ENCODE measurements at places on chromosomes 7 and 10. TPM values are rescaled to one million over a fixed set of nuclear protein-coding genes. Genes with fewer than 3 reads are reported as not detected.

DNA sequence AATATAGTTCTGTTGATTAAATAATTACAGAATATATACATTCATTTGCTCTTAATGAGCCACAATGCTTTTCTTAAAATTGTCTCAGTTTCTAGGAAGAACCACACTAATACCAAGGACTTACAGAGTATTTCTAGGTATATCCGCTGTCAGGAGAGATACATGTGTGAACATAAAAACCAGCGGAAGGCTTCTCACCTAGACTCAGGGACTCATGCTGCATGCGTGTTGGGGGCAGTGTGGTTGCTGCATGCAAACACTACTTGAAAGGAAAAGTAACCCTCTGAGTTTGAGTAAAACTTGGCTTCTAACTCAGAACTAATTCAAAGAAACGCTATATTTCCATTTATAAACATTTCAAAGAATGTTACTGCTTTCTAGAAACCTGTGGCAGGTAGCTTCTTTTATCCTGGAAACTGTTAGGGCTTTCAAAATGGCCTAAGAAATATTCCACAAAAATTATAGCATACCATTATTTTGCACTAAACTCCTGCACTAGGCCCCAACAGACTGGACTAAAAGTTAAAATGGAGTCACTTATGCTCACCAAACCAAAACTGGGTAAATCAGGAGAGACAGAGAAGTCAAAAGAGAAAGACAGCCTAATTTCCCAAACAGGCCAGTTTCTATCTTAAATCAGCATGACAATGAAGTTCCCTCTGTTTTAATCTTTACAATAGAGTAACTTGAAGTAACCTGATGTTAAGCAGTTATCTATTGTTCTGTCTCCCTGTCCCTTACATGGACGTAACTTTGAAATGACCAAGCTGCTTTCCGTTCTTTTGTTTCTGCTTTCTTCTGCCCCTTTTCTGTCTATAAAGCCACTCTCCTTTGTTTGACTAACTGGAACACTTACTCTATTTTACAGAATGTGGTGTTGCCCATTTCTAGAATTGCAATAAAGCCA is 95.2 kb upstream of the FAM133B start:
- no peak overlapping the region for H3K4me3 ChIP-seq
- H3K27me3 ChIP-seq: no peaks in the 10 kb centered on the region
- H3K36me3 ChIP-seq: no peaks in the 10 kb centered on the region

GRCh38 chr7:1298931-1299885 is 66.5 kb downstream of the UNCX start:
- peaks cover 84% of the 10 kb centered on the region for H3K27me3 ChIP-seq
- no peaks in the 10 kb centered on the region for H3K36me3 ChIP-seq
- H3K27ac ChIP-seq: no peak overlapping the region
- H3K4me3 ChIP-seq: no peak overlapping the region

DNA sequence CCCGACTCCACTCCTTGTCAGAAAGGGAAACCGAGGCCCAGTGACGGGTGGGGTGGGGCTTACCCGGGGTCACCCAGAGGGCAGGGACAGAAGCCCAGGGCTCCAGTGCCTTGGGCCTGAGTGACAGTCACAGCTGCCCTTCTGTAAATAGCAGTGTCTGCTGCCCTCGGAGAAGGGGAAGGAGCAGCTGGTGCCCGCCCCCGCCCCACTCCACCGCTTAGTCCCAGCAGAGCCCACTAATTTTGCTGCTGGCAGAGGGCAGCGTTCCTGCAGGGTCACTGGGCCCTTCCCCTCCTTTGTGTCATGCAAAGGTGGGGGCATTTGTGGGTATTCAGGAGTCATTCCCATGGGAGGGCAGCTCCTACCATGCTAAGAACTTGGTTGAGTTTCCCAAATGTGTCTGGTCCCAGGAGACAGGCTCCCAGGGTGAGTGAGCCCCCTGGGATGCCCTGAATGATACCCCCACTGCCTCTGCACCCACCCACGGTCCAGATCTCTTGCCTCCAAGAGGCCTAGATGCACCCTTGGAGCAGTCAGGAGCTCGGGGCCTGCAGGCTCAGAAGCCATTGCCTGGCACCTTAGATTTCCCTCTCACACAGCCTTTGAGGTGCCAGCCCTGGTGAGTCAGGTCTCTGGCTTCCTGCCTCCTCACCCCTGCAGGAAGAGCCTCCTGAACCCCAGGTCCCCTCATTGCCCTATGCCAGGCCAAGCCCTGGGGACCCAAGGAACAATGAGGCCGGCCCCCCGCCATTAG is 17.2 kb downstream of the SH2B2 start:
- no peak for DNase-seq
- H3K4me1 ChIP-seq: peaks cover 21% of the 10 kb centered on the region
- no peak overlapping the region for H3K4me3 ChIP-seq
- H3K27me3 ChIP-seq: peaks cover 14% of the 10 kb centered on the region
- H3K36me3 ChIP-seq: no peaks in the 10 kb centered on the region

The TYW1B gene
- 5.5 TPM for total RNA-seq
